Activated CD4-positive, CD25-positive, alpha-beta regulatory T cell (primary cell): ENCODE measurements at places on chromosomes 12 and 14.

- DNase-seq: no peak
Observed at GRCh38 chr12:57952766-57953165, 11.4 kb downstream of the ATP23 start.

DNA sequence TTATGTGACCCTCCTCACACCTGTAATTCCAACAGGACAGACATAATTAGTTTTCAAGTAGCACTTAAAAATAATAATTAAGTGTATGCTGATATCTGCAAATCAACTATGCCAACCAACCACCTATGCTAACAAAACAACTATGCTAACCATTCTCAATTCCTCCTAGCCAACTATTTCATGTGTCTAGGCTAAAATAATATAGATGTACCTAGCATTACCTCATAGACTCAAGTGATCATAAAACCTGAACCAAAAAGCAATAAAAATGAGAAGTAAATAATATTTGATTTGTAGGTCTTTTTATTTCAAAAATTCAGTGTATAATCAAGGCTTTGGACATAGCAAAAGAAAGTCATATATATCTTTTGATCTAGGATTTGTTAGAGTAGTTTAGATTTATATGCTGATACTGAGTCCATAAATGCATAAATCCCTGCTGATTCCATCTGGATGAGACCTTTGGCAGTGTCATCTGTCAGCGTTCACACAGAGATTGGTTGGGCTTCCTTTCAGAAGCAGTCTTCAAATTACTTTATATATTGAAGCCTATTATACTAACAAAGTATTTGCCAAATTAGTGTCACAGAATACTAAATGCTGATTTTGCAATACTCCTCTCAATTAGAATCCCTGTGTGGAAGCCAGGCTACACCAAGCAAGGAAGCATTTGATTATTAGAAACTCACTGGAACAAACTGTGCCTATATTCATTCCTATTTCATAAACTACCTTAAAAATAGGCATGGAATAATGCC, 101.4 kb upstream of the PPM1H start:
- no peak for DNase-seq

GRCh38 chr12:124884587-124885438, 21.1 kb upstream of the SCARB1 start:
- no peak for DNase-seq

DNA sequence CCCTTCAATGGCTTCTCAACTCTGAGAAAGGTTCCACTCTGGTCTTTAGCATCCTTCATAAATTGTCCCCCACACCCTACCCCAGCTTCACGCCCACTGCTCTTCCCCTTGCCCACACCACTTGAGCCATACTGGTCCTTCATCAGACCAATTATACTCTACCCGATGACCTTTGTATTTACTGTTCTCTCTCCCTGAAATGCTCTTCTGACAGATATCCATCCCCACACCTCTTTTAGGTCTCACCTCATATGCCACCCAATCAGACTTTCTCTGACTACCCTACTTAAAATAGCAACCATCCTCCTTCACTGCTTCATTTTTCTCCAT, 135.7 kb downstream of the MED13L start:
- DNase-seq: no peak

DNA sequence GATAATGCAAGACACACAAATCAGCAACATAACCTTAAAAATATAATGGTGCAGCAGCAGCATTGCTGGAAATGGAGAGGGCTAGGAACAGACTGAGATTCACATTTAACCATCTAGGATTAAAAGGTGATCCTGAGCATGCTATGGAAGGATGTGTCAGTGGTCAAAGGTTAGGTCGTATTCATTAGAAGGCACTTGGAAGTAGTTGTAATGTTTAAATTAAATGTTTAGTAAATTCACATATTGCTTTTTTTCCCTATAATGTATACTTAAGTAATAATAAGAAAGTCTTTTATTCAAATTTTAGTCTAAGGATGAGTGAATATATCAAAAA, 368.6 kb upstream of the PDE3A start:
- DNase-seq: no peak

GRCh38 chr14:69543341-69544115, 31.1 kb downstream of the CCDC177 start:
- DNase-seq: no peak

DNA sequence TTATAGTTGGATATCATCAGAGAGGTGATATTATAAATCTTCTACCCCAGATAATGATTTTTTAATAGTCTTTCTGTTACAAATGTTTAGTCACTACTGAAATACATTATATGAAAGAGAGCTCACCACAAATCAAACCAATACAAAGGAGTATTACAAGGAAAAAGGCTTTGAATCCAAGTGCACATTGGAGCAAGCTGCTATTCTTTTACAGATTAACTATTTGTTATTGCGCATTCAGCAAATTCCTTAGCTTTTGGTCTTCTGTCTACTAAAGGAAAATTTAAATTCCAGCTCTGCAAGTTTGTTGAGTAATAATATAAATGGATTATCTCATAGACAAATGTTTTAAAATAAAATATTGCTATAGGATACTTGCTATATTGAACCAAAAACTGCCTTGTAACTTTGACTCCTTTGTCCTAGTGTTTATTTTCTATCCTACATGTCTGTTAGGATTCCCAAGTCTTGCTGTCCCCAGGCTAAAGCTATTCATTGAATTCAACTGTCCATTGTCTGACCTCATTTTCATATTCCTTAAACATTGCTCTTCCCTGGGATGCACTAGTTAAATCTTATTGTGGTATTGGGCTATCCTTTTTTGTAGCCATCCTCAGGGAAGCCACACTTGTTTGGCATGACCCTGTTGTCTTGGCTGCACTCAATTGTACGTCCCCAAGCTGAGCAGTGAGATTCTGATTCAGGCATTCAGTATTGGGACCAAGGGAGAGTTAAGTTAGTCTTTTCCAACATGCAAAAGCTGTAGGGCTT, 41.5 kb downstream of the PDE3A start:
- DNase-seq: no peak

DNA sequence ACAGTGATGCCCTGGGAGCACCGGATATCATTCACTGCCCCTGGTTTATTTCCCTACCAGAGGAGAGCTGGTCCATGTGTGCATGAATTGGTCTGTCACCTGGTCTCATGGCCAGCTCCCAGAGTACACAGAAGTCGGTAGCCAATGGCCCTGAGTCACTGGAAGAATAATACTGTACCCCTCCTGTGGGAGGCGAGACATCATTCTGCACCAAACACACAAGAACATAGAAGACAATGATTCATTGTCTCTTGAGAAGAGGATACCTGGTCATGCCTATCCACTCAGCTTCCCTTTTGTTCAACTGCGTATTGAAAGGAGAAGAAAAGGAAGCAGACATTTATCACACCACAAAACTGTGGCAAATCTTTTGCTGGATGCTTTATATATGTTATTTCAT, 216.2 kb downstream of the DPF3 start:
- DNase-seq: no peak

GRCh38 chr12:99658671-99659349, 11.3 kb downstream of the GARIN6 start:
- no peak for DNase-seq

DNA sequence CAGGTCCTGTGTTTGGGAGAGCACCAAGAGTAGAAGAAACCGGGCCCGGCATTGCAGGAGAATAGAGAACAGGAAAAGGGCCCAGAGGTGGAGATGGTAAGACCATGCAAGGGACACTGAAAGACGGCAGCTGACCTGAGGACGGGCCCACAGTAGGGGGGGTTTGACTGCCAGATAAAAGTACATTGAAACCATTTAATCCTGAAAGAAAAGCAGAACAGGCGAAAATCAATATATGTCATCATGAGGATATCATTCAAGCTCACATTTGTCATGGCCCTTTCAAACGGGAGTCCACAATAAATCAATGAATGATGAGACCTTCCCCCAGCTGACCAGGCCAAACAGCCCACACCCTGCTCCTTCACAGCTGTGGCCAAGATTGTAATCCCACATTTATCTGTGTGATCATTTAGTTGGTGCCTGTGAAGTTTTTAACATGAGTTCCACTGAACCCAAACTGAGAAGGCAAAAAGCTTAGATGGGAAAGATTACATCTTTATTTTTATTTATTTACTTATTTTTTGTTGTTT, 39.5 kb downstream of the E2F7 start:
- no peak for DNase-seq

DNA sequence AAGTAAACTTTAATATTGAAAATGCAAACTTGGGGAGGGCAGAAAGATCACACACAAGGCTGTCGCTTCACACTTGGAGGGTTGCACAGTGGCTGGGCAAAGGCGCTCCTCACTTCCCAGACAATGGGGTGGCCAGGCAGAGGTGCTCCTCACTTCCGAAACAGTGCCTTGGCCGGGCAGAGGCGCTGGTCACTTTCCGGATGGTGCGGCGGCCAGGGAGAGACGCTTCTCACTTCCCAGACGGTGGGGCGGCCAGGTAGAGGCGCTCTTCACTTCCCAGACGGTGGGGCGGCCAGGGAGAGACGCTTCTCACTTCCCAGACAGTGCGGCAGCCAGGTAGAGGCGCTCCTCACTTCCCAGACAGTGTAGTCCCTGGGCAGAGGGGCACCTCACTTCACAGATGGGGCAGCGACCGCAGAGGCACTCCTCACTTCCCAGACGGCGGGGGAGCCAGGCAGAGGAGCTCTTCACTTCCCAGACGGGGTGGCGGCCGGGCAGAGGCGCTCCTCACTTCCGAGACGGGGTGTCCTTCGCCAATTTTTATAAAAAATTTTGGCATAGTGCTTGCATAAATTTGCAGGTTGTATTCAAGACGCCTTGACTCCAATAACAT, 140.8 kb upstream of the PZP start:
- no peak for DNase-seq

GRCh38 chr12:123916729-123917128, 55.9 kb downstream of the CCDC92 start:
- DNase-seq: no peak

- no peak for DNase-seq
Observed at GRCh38 chr14:22821193-22822015, 6.2 kb upstream of the SLC7A7 start.

DNA sequence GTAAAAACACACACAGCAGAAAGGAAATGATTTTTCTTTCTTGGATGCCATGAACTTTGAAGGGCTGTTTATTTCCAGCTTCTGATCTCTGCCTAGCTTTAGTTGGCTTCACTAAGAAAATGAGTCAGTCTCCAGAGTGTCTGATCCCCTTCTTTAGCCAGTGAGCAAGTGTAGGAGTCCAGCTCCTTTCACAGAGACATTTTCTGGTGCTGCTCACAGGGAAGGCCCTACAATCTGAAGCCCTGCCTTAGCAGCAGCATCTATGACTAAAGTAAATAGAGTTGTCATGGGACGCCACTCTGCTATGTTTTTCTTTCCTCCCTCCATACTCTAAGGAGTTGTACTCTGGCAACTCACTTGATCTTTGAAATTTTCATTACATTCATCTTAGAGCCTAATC, 103.5 kb downstream of the RPAP3 start:
- DNase-seq: no peak

- no peak for DNase-seq
Observed at GRCh38 chr12:93689076-93689834, 12.1 kb downstream of the CRADD start.

DNA sequence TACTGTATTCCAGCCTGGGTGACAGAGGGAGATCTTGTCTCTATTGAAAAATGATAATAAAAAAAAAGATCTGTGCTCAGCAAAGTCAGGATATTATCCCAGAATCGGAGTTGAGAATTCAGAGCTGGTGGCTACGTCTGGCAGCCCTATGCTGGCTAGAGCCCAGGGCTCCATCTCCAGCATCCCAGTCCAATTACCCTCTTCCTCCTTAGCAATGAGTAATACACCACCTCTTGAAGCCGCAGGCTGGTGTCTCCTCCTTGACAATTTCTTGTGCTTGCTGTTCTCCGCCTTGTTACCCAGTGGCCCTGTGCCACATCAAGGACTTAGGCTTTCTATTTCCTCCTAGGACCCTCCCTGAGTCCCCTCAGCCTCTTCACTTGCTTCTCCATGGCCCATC, 38.4 kb upstream of the DDX11 start:
- no peak for DNase-seq

- DNase-seq: no peak
Observed at GRCh38 chr14:69208666-69209065, 17.4 kb downstream of the EXD2 start.

DNA sequence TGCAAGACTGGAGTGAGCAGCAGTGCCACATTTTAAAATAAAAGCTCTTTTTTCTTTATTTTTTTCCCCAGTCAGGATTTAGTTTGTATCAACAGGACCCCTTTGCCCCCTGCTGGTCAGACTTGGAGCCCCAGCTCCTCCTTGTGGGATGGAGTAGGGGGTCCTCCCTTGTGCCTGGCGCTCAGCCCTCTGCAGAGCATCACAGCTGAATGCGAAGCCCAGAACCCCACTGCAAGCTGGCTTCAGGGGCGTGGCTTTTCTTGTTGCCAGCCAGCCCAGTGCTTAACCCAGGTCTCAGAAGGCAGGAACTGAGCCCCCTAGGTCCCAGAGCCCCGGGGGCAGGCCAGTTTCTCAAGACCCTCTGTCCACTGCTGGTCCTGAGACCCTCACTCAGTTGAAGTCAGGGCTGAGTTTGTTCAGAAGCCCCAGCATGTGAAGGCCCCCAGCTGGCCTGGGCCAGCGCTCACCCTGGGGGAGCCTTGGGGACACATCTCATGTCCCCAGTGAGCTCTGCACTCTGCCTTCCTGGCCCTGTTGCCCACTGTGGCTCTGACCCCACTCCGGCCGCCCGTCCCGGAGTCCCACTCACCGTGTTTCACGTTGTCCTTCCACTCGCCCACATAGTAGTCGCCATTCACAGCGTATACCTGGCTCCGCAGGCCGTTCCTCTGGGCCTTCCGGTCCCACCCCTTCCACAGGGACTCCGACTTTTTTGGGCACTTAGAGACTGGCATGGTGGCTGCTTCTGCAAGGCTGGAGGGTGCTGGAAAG, 519 bp downstream of the MORN3 start:
- peak; percentile 38 for DNase-seq

DNA sequence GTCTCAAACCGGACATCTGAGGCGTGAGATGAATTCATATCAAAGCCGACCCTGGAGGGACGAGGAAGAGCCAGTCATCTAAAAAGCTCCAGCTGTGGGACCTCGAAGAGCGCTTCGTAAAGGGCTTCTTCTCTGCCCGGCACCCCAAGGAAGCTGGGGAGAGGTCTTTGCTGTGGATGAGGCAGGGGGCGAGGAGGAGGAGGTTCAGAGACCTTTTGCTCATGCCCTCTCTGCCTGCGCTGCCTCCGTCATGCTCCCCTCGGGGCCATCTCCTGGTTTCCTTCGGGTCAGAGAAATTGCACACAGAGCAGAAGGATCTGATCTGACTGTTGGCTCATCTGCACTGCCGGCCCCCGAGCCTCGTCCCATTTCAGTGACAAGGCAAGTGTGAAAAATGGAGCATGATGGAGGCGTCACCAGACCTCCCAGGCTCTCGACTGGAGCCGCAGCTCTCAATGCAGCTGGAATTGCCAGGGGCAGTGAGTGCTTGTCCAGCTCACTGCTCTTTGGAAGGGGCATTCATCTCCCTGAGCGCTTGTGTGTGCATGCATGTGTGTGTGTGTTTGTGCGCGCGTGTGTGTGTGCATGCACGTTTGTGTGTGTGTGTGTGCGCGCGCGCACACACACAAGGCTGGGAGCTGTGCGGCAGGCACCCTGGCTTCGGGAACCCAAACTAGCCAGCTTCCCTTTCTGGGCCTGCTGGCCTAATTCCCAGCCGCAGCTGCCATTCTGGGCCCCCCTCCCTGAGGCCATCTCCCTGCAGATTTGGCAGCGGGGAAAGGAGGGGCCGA, 9.2 kb downstream of the CABP1 start:
- DNase-seq: no peak
